Jurkat, Clone E6-1 (cell line): ENCODE measurements at places on chromosomes 5 and 9.

DNA sequence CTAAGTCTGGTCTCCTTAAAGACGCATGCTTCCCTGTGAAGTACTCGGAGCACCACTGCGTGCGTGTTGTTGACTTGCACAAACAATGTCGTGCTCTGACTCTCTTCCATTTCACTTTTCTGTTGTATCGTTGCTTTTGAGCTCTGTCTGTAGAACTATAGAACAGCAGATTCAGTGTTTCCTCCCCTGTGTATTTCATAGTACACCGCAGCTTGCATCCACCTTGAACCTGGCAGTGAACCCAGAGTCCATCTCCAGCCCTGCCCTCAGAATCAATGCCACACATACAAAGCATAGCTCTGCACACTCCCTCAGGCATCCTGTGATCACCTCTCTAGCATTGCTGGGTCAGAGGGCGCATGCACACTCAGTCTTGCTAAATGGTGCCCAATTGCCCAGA, 37.2 kb upstream of the ADAMTS2 start:
- DNase-seq = no peak

DNA sequence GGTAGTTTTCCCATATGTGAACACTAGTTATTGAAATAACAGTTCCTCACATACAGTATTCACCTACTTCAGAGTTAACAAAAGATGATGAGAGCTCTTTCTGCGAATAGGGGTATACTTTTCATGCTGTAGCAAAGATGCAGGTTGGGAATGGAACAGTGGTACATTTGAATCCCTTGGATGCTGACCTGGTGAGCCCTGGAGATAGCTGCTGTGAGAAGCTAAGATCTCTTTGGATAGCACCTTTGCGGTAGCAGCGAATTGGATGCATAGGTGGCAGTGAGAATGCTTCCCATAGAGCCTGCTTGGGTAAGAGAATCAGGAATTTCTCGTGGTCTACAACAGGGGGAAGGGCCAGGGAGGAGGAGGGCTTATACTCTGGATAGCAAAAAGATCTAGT, 61.2 kb downstream of the NUP214 start:
- no peak for DNase-seq

GRCh38 chr9:93276973-93277372, 93.0 kb downstream of the WNK2 start:
- no peak for DNase-seq

GRCh38 chr9:120894321-120895148, 17.5 kb upstream of the PHF19 start:
- no peak for DNase-seq

DNA sequence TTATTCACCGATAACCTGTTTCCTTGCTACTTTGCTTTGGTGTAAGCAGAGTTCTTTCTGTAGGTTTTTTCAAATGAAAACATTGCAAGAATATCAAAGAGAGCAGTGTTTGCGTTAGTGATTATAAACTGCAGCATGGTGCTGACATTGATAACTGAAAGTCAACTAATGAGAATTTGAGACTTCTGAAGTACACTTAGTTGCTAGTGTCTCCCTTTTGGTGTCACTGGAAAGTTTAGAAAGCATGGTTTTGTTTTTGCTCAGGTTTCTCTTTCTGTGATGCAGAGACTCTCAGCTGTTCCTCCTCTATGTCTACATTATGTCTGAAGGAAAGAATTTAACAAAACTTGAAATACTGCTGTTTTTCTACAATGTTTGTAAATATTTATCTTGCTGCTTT, 80.2 kb upstream of the ZNF169 start:
- DNase-seq = no peak

GRCh38 chr5:61186634-61187033, 24.4 kb upstream of the SMIM15 start:
- no peak for DNase-seq

GRCh38 chr9:110140276-110140675, 67.7 kb downstream of the C9orf152 start:
- no peak for DNase-seq
